ENCODE measurements at places on chromosomes 12 and 14.

DNA sequence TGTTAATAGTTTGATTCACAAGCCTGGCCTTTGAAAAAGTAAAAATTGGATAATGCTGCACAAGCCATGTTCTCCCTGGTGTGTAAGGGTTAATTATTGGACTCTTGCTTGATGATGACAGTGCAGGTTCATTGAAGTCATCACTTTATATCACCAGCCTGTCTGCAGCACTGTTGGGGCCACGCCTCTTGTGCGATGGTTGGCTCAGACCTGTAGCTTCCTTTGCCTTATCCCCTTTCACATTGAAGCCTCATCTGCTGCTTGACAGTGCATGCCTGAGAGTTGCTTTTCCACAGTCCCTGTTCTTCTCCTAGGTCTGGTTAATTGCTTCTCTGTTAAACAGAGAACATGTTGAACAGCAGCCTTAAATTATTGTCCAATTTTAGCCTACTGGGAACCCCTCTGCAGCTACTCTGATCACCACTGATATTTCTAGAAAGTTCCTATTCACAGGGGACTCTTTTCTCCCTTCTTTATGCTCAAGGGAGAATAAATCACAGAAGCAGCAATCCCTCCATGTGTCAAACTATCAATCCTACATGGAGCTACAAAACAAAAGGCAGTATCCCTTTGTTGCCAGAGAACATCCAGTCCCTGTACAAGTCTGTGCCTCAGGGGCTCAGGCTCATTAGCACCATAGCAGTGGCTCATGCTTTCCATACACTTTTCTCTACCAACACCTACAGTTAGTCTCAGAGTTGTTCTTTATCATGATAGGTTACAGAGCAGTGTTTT is 322.1 kb downstream of the RGS6 start:
- no peak for DNase-seq

DNA sequence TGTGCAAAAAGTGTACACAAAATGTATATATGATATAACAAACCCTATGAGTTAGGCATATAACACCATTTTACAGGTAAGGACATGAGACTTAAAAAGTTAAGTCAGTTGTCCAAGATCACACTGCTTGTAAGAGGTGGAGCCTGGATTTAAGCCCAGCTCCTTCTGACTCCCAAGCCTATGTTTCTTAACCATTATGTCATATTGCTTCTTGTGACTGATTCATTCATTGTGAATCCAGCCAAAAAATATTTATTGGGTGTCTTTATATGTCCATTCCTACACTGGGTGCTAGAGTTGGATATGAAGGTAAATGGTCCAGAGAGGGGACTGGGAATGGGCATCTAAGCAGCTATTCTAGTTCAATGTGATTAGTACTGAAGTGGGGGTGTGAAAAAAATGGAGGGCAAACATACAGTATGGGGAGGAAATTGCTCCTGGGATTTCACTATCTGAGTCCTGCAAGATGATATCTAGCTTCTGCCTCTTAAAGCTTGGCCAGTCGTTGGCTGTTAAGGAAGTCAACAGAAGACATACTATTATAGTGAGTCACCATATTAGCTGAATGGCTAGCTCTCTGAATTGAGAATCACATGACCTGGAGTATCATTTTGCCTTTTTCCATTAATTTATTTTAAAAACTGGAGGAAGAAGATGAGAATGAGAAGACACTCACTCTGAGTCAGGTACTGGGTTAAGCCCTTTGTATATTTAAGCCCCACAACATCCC is 28.8 kb downstream of the PAX9 start:
- no peak for DNase-seq

- no peak for DNase-seq
These were observed 4.3 kb downstream of the RNASE1 start for GRCh38 chr14:20798318-20798717.

DNA sequence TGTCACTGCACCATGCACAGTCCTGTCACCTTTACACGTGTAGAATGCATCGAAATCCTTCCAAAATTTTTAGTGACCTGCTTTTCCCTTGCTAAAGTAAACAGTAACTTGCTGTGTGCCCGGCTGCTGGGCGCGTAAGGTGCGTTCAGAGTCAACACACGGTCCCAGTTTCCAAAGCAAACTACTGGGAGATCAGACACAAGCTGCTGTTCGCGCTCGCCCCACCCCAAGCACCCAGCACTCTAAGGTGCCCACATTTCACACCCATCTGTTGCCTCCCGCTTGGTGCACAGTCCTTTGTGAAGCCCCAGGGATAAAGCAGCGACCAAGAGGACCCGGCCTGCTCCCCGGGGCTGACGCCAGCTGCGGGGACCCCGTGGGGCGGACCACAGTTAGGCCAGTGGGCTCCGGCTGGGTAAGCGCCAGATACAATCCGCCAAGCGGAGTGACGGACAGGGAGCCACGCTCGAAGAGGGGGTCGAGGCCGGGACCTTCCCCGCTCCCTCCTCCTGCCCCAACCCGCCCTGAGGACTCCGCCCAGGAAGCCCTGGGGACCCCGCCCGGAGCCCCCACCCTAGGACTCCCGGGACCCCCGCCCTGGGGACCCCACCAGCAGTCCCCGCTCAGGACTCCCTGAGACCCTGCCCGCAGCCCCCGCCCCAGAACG is 633 bp downstream of the STX2 start:
- DNase-seq = peak; percentile 48

GRCh38 chr14:75230140-75230792 is 48.4 kb upstream of the FOS start:
- DNase-seq = no peak

DNA sequence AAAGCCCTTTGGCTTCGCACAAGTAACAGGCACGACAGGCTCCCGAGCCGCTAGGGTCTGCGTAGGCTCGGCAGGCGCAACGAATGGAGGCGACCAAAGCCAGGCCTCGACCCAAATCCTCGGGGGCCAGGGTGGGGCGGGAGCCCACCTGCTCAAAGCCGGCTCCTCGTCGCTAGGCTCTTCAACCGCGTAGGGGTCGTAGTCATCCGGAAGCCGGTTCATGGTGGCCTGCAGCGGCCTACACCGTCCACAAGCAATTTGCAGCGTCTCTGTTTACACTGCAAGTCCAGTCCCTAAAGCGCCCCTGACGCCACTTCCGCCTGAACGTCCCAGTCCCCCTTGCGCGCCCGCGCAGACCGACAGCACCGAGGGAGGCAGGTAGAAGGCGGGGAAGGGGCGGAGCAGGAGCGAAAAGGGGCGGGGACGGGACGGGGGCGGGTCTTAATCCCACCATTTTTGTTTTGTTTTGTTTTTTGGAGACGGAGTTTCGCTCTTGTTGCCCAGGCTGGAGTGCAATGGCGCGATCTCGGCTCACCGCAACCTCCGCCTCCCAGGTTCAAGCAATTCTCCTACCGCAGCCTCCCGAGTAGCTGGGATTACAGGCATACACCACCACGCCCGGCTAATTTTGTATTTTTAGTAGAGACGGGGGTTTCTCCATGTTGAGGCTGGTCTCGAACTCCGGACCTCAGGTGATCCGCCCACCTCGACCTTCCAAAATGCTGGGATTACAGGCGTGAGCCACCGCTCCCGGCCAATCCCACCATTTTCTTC is at the start of gene EAPP:
Gene EAPP, minus strand, starts transcription at position 295 of the 774 bp plus-strand sequence. Its CDS starts 73 bp downstream, at position 222.
- no peak for DNase-seq

- DNase-seq = peak; percentile 79
These were observed 61.2 kb upstream of the DYNC1H1 start for GRCh38 chr14:101903111-101903561.

DNA sequence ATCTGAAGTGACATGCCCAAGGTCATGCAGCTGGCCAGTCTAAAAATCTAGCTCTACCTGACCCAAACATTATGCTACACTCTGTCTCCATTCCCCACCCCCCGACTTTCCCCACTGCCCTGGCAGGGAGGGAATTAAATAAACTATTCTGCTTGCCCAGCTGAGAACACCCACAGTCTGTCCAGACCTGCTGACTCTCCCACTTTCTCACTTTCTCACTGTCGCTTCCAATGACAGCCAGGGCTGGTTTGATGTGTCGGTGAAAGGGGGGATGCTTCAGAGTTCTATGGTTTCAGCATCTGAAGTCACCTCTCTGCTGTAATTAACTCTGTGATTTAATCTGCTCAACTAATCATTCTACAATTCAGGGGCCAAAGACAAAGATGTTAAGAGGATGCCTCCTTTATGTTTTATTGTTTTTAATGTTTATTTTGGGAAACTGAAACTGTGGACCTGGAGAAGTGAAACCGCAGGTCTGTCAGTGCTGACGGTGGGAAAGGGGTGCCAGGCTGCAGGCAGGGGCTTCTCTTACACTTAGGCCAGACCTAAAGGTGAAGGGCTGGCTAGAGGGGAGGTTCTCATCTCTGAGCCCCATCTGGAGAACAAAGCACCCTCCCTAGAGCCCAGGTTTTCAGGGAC is 8.1 kb upstream of the MSI1 start:
- no peak for DNase-seq
